ENCODE measurements at places on chromosomes 6 and 20.

- no peak for DNase-seq
These were observed 620.7 kb upstream of the BTBD3 start for GRCh38 chr20:11296951-11297350.

GRCh38 chr6:57159127-57159526 is 13.0 kb upstream of the BAG2 start:
- DNase-seq = no peak

- DNase-seq = no peak
These were observed 34.7 kb upstream of the STX16 start for GRCh38 chr20:58616411-58616810.

- DNase-seq = no peak
These were observed 2.8 kb downstream of the CLIC5 start for GRCh38 chr6:46012834-46013233.
